Large intestine (tissue), 12 donors: ENCODE measurements at places on chromosomes 6 and 20.

DNA sequence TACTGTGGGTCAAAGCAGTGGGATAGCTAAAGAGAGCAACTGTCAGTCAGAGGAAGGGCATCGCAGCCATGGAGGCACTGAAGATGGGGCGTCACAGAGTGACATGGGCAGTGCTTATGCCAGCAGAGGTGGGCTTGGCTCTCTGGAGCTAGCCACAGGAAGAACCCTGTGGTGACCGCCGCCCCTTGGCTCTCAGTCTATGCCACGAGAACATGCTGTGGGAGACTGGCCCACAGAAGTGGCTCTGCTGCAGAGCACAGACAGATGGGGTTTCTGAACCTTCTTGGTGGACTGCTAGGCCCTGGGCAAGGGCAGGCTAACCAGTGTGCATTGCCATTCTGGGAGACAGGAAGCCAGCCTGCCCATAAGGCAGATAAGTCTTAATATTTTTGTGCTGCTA, 290.0 kb upstream of the SUPT3H start:
- no peak for DNase-seq

- no peak for DNase-seq
Observed at GRCh38 chr20:59131551-59132285, 31.9 kb upstream of the ZNF831 start.

DNA sequence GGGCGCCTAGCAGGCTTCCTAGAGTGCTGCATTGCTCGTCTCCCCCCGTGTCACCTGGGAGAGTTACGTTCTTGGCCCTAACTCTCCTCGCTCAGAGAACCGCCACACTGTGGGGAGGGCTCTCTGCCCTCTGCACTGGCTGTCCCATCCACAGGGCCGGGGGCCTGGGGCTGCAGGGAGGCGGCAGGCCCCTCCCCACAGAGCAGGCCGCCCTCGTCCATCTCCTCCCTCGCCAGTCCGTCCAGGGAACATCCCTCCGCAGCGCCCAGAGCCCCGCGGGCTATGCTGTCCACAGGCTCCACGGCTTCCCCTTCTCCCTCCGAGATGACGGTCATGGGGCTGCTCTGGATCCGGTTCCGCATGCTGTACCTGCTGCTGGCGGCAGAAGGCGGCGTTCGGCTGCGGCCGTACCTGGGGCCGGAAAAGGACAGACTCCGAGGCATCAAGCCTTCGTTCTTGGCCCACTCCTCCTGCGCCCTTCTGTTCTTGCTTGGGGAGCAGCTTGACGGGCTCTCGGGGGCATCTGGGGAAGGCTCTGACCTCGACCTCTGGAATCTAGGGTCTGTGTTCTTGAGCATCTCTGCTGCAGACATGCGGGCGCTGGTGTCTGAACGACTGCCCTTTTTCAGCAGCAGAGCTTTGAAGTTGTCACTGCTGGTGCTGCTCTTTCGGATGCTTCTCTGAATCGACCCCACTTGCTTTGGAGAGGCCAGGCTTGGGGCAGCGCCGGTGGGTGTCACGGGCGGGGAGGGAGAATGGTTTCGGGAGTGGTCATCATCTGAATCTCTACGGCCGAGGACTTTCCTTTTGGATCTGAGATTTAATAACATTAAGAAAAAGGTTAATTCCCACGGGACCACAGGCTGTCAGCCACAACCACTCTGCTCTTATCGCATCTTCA, 20.2 kb downstream of the HEBP2 start:
- DNase-seq = no peak

DNA sequence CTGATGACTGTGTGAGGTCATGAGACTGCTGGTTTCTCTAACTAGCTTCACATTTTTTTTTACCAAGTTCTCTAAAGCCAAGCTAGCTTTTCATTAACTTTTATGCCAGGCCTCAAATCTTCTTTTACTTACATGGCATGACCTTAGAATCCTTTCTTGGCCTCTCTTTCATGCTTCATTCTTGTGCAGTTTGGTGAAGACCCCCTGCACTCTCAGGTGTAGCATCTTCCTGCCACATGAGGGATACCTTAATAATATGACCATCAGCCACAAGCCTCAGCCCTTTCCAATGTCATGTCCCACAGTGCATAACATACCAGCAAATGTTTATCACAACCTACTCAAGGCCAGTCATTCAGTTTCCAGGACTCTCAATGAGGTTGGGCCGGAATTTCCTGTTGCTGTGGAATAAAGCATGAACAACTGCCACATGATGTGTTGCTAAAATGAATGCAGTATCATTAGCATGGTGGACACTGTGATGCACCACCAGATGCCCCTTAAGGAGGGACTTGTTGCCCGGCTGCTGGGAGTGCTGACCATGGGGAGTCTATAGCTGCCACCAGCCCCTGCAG, 72.2 kb downstream of the RIN2 start:
- peak; percentile 66 for DNase-seq

- no peak for DNase-seq
Observed at GRCh38 chr6:21873562-21873961, 280.0 kb downstream of the SOX4 start.

- no peak for DNase-seq
Observed at GRCh38 chr6:31538805-31539400, 2.9 kb downstream of the DDX39B start.

- DNase-seq = no peak
Observed at GRCh38 chr6:167394339-167394738, 69.5 kb downstream of the TTLL2 start.

- no peak for DNase-seq
Observed at GRCh38 chr6:101163611-101164010, 229.9 kb upstream of the GRIK2 start.

- no peak for DNase-seq
Observed at GRCh38 chr6:56795466-56796195, 152.9 kb upstream of the DST start.

DNA sequence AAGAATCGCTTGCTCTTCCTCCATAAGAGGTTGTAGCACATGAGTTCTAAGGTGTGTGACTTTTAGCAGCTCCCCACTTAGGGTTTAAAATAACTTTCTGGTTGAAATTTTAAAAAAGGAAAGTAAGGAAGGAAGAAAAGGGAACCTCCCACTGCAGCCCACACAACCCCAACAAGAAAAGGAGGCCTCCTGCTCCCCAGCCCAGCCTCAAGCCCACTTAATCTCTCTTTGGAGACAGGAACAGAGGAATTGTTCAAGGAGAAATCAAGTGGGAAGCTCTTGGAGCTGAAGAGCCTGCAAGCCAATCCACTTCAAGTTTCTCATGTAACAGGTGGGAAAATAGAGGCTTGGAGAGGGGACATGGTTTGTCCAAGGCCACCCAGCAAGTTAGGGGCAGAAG, 39.1 kb upstream of the PREX1 start:
- DNase-seq = no peak

DNA sequence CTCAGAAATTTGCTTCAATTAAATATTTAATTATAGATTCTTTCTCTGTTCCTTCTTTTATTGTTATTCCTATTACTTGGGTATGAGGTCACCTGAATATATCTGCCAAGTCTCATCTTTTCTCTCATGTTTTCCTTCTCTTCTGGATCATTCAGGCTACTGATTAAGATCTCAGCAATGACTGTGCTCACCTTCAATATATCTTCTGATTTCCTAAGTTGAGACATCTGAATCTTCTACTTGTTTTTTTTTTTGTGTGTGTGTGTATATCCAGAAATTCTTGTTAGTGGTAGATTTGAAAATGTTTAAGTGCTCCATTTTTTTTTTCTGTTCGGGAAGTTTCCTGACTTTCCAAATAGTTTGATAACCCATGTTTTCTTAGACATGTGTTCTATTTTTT, 108.0 kb downstream of the ADGRB3 start:
- no peak for DNase-seq

DNA sequence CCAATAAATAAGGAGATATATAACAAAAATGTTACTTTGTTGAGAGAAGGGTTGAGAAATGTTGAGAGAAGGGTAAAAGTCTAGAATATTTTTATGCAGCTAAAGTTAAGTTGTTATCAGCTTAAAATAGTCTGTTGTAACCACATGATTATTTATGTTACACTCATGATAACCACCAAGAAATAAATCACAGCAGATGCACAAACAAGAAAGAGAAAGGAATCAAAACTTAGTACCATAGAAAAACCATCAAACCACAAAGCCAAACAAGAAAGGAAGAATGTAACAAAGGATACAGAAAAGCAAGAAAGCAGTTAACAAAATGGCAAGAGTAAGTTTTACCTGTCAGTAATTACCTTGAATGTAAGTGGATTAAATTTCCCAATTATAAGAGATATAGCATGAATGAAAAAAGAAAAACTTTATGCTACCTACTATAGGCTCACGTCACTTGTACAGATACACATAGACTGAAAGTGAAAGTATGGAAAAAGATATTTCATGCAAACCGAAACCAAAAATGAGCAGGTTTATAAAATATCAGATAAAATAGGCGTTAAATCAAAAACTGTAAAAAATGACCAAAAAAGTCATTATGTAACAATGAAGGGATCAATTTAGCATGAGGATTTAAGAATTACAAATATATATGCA, 93.6 kb downstream of the STXBP5 start:
- DNase-seq = no peak

GRCh38 chr6:110408901-110409300, 6.5 kb downstream of the DDO start:
- no peak for DNase-seq

DNA sequence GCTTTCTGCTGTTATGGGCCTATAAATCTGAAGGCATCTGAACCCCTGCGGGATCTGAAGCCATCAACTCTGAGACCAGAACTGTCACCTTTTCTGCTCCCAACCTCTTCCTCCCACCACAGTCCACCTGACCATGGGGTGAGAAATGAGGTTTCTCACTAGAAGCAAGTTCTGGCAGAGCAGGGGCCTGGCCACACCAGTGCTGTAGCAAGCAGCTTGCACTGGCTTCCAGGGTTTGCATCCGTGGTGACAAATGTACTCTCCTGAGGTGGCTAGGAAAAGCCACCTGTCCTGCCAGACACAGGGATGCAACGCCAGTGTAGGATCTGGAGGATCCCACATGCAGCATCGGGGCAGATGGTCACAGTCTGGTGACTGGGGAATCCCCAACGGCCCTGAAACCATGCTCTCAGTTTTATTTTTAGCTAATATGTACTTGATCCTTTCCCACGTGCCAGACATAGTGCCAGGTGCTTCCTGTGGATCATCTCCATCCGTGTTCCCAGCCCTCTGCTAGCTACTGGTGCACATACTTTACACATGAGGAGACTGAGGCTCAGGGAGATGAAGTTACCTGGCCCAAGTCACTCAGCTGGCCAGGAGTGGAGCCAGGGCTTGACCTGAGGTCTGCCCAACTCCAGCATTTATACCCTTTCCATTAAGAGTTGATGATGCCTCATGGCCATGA, 122.1 kb upstream of the SPACA1 start:
- DNase-seq = no peak

- DNase-seq = no peak
Observed at GRCh38 chr6:13124131-13124530, 204.2 kb downstream of the TBC1D7 start.

DNA sequence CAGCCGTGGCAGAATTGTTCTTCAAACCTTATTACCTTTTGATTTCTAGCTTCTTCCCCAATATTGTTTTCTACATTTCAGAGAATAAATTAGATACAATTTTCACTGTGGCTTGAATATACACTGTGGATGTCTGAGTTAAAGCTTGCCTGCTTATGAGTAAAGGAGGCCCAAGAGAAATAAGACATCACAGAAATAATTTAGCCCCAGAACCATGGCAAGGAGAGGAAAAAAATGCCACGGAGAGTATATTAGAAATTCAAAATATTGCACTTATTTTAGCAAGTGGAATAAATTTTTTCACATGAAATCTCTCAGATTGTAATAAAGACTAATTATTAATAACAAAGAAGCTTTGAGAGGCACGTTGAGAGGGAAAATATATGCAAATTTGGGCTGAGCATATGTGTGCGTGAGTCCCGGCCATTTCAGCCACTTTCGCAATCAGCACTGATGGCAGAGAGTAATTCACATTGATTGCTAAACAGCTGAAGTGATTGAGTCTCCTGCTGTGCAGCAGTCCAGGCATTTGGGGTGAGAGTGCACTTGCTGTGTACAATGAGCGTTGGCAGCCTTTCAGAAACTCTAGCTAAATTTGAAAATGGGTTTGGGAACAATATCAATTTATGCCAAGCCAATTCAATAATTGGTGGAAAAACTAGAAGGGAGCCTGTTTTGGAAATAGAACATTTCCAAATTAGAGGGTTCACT, 596.0 kb downstream of the EPM2A start:
- peak; percentile 42 for DNase-seq

DNA sequence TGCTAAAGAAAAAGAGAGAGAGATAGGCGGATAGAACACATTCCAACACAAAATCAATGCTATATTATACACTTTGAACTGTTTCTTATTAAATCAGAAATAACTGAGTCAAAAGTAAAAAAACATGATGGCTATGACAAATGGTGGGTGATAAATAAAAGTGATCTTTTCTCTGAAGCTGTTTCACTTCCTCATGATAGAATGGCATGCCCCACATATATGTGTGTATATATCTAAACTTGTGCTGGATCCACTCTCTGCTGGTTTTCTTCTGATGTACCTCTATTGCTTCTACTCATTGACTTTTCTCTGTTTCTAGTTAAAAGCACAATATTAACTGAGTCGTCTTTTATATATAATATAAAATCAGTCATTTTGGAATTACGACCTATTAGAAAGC, 429.9 kb downstream of the PKHD1 start:
- DNase-seq = no peak
